Endodermal cell (in vitro differentiated cells): ENCODE measurements at places on chromosomes 3 and 15.
A peak's percentile ranks its signal among the peaks of the same experiment; 100 is the strongest.

DNA sequence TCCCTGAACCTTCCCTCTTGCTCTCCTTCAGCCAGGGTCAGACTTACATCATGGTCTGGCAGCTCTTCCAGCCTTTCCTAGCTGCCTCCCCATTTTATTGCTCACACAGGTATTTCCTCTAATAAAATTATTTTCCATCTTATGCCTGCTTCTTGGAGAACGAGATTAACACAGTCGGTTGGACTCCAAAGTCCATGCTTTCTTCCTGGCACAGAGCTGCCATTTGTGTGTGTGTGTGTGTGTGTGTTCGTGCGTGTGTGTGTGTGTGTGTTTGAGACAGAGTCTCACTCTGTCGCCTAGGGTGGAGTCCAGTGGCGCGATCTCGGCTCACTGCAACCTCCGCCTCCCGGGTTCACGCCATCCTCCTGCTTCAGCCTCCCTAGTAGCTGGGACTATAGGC, 15.5 kb downstream of the FSD2 start:
- peaks cover 18% of the 10 kb centered on the region for H3K27me3 ChIP-seq
- no peak overlapping the region for H3K27ac ChIP-seq
- no peak overlapping the region for H3K4me3 ChIP-seq

GRCh38 chr3:37628711-37629301, 232.9 kb upstream of the CTDSPL start:
- H3K27me3 ChIP-seq, result no peaks in the 10 kb centered on the region
- H3K4me3 ChIP-seq, result no peak overlapping the region
- no peak for DNase-seq

DNA sequence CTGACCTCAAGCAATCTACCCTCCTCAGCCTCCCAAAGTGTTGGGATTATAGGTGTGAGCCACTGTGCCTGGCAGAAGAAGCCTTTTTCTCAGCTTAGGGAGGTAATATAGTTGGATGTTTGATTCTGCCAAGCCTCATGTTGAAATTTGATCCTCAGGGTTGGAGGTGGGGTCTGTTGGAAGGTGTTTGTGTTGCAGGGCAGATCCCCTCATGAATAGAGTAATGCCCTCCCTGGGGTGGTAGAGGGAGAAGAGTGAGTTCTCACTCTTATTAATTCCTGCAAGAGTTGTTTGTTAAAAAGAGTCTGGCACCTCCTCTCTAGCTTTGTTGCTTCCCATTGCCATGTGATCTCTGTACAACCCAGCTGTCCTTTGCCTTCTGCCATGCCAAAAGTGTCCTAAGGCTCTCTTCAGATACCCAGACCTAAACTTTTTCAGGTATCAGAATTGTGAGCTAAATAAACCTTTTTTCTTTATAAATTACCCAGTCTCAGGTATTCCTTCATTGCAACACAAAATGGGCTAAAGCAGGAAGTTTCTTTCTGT, 16.4 kb downstream of the NECTIN3 start:
- no peak overlapping the region for H3K27ac ChIP-seq
- H3K4me3 ChIP-seq, result no peak overlapping the region
- DNase-seq, result peak; percentile 78

DNA sequence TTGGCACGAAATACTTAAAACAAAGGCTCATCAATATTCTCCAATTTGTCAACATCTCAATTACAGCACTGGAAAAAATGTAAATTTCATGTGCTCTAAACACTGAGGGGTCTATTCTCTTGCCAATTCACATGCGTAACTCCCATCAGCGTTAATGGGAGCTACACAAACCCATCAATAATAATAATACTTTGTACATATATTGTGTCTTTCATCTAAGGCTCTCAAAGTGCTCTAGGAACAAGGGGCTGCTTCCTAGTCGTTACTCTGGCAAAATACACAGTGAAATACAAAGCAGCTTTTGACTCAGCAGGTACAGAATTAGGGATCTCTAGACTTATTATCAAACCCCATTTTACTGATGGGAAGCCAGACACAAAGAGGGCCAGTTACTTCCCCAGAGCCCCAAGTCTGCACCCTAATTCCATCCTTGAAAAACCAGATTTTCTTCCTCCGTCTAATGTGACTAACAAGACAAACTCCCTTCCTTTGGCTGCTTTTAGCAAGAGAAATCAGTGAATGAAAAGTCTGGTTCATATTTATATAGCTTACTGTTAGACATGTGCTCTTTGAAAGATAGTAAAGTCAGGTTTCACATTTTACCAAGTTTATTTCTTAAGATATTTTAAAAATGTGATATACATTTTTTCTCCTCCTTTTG, 20.0 kb downstream of the MEIS2 start:
- no peaks in the 10 kb centered on the region for H3K4me1 ChIP-seq
- DNase-seq, result no peak
- H3K4me3 ChIP-seq, result no peak overlapping the region
- H3K27ac ChIP-seq, result no peak overlapping the region
- no peaks in the 10 kb centered on the region for H3K36me3 ChIP-seq

DNA sequence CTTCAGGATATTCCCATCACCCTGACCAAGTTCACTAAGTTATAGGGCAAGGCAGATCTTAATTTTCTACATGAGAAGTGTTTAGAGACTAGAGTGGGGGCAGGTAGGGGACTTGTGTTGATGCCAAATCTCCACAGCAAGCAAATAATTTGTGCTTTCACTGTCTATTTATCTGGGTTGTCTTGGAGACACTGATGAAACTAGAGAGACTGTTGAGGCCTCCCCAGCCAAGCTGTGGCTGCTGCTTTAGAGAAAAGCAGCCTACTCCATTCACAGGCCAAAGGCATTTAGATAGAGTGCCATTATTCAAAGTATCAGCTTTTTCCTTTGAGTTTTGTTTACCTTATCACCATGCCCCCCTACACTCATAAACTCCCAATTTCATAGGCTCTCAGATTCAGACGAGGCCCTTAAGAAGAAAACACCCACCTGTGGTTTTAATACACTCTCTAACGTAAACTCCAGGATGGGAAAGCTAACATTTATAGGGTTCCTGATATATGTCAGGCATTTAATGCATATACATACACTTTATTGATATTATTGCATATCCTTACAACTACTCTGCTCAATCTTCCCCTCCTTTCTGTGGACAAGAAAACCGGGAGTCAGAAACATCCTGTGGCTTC, 130.4 kb upstream of the FOXB1 start:
- peak overlapping the region; percentile 11 for H3K4me3 ChIP-seq
- H3K4me1 ChIP-seq, result peaks cover 37% of the 10 kb centered on the region
- no peak overlapping the region for H3K27ac ChIP-seq
- H3K36me3 ChIP-seq, result no peaks in the 10 kb centered on the region

DNA sequence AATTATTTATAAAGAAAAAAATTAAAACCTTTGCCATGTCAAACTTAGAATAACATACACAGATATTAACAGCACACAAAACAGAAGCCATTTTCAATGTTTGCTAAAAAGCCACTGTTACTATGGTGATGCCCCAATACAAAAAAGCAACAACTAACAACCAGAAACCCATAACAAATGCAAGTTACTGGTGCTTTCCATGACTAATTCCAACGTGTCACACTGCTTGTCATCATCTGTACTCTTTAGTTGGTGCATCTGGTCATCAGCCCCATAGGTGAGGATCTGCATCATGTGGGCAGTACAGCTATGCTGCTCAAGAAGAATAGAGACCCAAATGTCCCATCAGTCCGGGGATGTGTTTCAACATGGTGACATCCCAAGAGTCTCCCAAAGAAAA, 52.8 kb downstream of the ATP8B4 start:
- no peak overlapping the region for H3K27ac ChIP-seq
- DNase-seq, result no peak
- H3K36me3 ChIP-seq, result no peaks in the 10 kb centered on the region
- H3K4me3 ChIP-seq, result no peak overlapping the region
- H3K4me1 ChIP-seq, result no peaks in the 10 kb centered on the region

- H3K27me3 ChIP-seq, result no peaks in the 10 kb centered on the region
- H3K27ac ChIP-seq, result no peak overlapping the region
- no peak overlapping the region for H3K4me3 ChIP-seq
- DNase-seq, result no peak
Observed at GRCh38 chr3:187020376-187020775, 90.0 kb downstream of the ST6GAL1 start.

GRCh38 chr3:62372621-62373041, 719 bp downstream of the FEZF2 start:
- H3K4me3 ChIP-seq, result no peak overlapping the region
- DNase-seq, result peak; percentile 77
- no peaks in the 10 kb centered on the region for H3K36me3 ChIP-seq
- H3K27ac ChIP-seq, result no peak overlapping the region
- peaks cover 2% of the 10 kb centered on the region for H3K4me1 ChIP-seq
- H3K27me3 ChIP-seq, result peaks cover 100% of the 10 kb centered on the region

DNA sequence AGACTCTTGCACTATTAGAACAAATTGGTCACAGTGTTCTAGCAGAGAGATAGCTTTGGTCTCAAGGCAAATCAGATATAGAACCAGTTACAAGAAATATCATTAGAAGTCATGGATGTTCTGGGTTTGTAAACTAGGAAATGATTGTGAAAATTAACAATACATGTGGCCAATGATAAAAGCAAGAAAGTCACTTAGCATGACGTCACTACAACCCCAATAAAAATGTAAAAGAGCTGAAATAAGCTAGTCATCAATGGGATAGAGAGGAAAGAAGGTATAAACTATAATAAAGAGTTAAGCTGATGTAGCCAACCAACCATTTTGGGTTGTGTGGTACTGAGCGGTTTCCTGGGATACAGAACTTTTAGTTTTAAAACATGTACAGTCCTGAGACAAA, 32.1 kb upstream of the KCNH8 start:
- no peaks in the 10 kb centered on the region for H3K27me3 ChIP-seq
- H3K36me3 ChIP-seq, result no peaks in the 10 kb centered on the region
- no peak for DNase-seq
- no peaks in the 10 kb centered on the region for H3K4me1 ChIP-seq
- no peak overlapping the region for H3K27ac ChIP-seq
- no peak overlapping the region for H3K4me3 ChIP-seq

- DNase-seq, result peak; percentile 92
- peaks cover 29% of the 10 kb centered on the region for H3K27me3 ChIP-seq
Observed at GRCh38 chr3:23999012-23999641, 54.0 kb downstream of the NR1D2 start.

DNA sequence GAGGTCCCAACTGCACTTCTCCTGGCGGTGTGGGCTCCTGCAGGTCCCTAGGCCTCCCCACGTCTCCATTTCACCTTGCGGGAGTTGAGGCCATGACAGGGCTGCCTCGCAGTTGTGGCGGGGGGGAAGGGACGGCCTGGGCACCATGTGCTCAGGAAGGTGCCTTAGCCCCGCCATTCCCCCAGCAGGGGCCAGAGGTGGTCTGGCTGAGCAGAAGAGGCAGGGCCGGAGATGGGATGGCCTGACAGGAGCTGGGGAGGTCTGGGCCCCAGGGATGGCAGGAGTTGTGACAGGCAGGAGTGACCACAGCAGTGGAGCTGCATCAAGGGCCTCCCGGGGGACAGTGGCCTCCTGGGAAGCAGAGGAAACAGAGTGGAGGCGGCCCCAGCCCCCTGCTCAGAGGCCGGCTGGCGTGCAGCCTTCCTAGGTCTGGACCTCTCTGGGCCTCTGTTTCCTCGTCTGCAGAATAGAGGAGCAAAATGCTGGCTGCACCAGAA, 18.7 kb upstream of the KLF15 start:
- no peaks in the 10 kb centered on the region for H3K4me1 ChIP-seq
- no peak for DNase-seq
- H3K27me3 ChIP-seq, result no peaks in the 10 kb centered on the region

DNA sequence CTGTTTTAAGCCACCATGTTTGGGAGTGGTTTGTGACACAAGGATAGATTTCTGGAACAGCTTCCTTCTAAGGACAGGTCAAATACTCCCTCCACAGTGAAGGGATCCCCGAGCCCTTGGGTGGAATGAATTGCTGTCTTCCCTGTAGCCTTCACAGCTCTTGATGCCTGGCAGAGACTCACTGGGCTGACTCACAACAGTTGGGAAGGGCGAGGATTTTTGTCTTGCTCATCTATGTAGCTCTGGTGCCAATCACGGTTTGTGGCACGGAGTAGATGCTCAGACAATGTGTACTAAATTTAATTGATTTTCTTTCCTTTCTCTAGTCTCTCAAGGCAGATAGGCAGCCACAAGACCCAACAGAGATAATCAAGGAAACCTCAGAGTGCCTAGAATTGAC, 27.0 kb downstream of the CRYGS start:
- no peaks in the 10 kb centered on the region for H3K27me3 ChIP-seq
- H3K4me1 ChIP-seq, result no peaks in the 10 kb centered on the region
- no peak overlapping the region for H3K4me3 ChIP-seq
- no peaks in the 10 kb centered on the region for H3K36me3 ChIP-seq
- no peak for DNase-seq

GRCh38 chr15:86278586-86278985, 198.9 kb downstream of the AGBL1 start:
- H3K27me3 ChIP-seq, result peaks cover 55% of the 10 kb centered on the region
- no peak for DNase-seq
- peaks cover 5% of the 10 kb centered on the region for H3K4me1 ChIP-seq
- H3K27ac ChIP-seq, result no peak overlapping the region
- no peak overlapping the region for H3K4me3 ChIP-seq

GRCh38 chr3:144900366-144900765, 928.7 kb downstream of the DIPK2A start:
- H3K27ac ChIP-seq, result no peak overlapping the region
- H3K27me3 ChIP-seq, result no peaks in the 10 kb centered on the region
- no peak overlapping the region for H3K4me3 ChIP-seq
- no peak for DNase-seq
- H3K36me3 ChIP-seq, result no peaks in the 10 kb centered on the region
- no peaks in the 10 kb centered on the region for H3K4me1 ChIP-seq

- no peaks in the 10 kb centered on the region for H3K4me1 ChIP-seq
- no peak overlapping the region for H3K27ac ChIP-seq
- H3K27me3 ChIP-seq, result no peaks in the 10 kb centered on the region
- H3K36me3 ChIP-seq, result no peaks in the 10 kb centered on the region
Observed at GRCh38 chr3:168427835-168428475, 332.2 kb upstream of the GOLIM4 start.

DNA sequence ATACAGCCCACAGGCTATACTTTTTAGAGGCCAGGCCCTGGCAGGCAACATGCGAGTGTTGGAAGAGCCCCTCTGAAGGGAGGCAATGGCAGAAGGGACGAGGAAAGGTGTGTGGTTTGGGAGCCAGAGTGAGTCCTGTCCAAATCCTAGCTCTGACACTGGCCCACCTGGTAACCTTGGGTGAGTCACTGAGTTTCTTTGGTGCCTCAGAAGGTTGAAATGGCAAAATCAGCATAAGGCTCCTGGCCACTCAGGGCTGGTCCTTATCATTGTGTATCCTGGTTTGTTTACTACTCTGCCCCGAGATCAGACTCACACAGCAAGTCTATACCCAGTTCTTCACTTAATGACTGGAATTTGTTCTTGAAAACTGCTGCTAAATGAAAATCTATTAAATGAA, 71.4 kb upstream of the TLE3 start:
- no peak overlapping the region for H3K4me3 ChIP-seq
- H3K4me1 ChIP-seq, result peaks cover 31% of the 10 kb centered on the region
- H3K27me3 ChIP-seq, result peaks cover 93% of the 10 kb centered on the region
- no peak overlapping the region for H3K27ac ChIP-seq
- DNase-seq, result no peak

DNA sequence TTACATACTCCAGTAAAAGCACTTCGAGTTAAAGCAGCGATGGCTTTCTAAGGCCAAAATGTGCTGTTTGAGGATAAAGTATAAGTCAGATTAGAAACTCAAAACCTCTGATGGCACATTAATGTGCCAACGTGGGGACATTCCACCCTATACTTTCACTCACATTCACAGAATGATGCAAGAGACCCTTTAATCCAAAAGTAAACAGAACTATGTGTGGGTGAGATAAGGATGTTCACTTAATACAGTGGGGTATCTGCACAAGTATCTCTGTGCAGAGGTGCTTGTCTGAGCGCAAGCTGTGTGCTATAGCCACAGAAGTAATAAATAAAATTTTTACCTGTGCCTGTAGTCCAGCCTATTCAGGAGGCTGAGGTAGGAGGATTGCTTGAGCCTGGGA, 100.3 kb upstream of the CHL1 start:
- no peak overlapping the region for H3K27ac ChIP-seq
- no peaks in the 10 kb centered on the region for H3K4me1 ChIP-seq
- H3K36me3 ChIP-seq, result no peaks in the 10 kb centered on the region
- DNase-seq, result no peak
- H3K27me3 ChIP-seq, result no peaks in the 10 kb centered on the region
